Stimulated activated CD8-positive, alpha-beta memory T cell treated with anti-CD3 and anti-CD28 coated beads, Interleukin-4, amount 100 ng/mL, for 4 hours (primary cell): ENCODE measurements at places on chromosomes 11 and 22.

GRCh38 chr22:24053481-24054226, 42.5 kb downstream of the CABIN1 start:
- no peak for DNase-seq

- DNase-seq = no peak
These were observed 55.9 kb downstream of the KCNC1 start for GRCh38 chr11:17790453-17790852.

DNA sequence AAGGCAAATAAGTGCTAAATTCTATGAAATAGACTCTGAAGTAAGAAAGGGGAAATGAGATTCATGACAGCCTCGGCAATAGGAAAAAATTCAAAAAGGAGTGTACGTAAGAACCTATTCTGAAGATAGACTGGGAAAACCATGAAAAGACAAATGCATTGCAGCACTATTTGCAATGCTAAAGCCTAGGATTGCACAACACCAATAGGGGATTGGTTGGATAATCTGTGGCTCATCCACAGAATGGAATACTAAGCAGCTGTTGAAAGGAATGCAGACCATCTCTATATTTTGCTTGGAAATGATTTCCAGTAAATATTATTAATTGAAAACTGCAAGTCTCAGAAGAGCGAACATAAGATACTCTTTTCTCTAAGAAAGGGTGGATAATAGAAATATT, 91.7 kb upstream of the CLMP start:
- no peak for DNase-seq

- DNase-seq = no peak
These were observed 208.1 kb downstream of the CTTN start for GRCh38 chr11:70606248-70606950.

DNA sequence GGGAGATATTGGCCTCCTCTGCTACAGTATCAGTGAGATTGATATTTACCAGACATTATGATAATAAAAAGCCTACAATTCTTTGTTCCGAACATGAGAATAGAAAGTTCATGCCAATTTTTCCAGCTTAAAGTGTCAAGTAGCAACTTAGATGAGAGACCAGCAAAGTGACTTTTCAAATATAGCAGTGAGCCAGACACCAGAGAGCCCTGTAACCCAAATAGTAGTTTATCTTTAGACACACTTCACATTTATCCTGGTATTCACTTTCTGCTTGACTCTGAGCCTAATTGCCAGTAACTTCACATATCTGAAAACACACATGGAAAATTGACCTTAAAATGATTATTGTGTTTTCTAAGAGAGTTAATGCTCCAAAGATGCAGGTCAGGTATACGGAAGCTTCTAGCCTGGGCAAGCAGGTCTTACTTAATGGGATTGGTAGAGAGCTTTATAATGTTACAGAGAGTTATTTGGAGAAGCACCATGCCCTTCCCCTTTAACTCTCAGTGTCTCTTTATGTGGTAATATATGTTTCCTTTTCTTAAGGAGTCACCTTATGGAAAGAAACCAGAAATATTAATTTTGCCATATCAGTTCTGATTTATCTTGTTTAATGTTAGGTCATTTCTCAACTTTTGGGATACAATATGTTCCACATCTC, 852.3 kb upstream of the CHORDC1 start:
- no peak for DNase-seq

DNA sequence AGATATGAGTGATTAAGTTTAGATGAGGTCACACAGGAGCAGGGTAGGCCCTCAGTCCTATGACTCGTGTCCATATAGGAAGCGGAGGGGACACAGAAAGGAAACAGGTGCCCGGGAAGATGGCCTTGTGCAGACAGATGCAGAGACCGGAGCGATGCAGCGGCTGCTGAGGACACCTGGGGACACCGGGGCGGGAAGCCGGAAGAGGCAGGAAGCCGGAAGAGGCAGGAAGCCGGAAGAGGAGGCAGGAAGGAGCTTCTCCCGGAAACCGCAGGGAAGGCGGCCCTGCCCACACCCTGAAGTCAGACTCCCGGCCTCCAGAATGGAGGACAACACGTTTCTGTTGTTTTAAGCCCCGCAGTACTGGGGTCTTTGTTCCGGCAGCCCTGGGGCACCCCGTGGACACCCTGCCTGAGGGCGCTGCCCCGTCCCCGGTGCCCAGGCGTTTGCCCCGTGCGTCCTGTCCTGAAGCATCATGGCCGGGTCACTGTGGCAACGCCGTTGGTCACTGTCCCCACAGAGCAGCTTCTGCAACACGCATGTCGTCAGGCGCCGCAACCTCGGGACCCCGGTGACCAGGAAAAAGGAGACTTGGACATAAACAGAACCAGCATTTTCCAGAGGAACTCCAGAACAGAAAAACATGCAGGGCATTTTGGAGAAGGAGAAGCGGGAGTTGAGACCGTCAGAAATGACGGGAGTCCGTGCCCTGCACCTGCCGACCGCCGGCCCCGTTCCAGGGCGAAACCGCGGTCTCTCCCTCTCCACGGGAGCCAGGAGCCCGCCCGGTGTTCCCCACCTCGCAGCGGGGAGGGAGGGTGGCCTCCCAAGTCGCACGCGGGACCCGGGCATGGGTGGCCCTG, 103.4 kb downstream of the BRD1 start:
- DNase-seq = no peak

- DNase-seq = no peak
These were observed 725 bp downstream of the ARHGAP42 start for GRCh38 chr11:100687630-100688395.

- no peak for DNase-seq
These were observed 571 bp downstream of the CCDC15 start for GRCh38 chr11:124954590-124954955.

GRCh38 chr11:117559698-117560097, 232.0 kb downstream of the CEP164 start:
- no peak for DNase-seq

- DNase-seq = no peak
These were observed 32.1 kb downstream of the HSD17B12 start for GRCh38 chr11:43712676-43713075.

DNA sequence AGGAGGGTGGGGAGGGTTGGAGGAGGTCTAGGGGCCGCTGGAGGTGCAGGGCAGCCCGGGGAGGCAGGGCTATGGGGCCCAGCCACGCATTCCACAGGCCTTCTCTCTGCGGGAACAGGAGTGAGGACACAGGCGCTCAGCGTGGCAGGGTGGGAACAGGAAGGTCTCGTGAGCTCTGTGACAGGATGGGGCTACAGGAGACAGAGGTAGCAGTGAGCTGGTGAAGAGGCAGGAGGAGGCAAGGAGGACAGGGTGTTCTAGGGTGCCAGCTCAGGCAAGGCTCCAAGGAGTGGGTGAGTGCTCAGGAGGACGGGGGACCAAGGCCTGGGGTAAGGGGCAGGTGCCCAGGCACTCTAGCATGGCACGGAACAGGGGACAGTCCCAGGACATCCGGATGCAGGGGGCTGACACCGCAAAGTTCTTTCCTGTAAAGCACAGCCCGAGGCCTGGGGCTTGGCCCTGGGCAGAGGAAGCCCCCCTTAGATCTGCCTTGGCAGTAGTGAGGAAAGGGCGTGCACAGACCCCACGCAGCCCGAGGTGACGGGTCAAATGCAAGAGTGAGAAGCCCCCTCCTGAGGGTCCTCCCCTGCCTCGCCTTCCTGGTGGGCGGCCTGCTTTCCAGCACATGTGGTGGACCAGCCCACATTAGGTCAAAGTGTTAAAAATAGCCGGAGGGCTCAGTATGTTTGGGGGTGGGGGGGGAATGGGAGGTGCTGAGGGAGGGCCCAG, 4.7 kb upstream of the NEAT1 start:
- no peak for DNase-seq

GRCh38 chr11:123173040-123173855, 21.8 kb downstream of the CLMP start:
- no peak for DNase-seq

DNA sequence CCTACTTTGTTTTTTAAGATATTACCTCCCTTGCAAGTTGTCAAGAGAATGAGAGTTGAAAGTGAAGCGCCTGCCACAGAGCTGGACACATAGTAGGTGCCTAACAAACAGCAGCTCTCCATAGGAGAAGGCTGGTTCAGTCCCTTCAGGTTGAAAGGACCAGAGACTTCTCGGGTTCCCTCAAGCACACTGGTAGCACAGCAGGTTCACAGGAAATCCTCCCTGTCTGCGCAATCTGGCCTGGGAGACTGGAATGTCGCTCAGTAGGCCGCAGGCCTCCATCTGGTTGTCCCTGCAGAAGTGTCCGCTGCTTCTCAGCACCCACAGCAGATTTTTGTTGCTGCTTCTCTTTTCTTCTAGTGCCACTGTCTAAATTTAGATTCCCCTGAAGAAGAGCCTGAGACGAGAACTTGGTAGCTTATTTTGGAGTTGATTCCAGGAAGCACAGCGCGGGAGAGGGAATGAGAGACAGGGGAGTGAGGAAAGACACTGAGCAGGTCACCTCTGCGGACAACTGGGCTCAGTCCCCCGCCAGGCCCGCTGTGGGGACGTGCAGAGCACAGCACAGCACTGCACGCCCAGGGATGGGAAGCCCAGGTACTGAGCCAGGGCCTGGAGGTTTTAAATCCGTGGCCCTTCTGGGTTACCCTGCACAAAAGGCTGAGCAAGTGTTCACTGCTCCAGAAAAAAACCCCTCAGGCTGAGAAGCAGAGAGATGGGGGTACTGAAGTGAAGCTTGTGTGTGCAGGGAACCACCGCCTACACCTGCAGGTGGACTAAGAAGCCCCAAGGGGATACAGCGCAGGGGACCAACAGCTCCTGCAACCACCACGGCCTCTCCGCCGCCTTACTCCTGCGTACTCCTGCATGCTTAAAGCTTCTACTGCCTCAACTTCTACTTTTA, 31.6 kb downstream of the RBX1 start:
- DNase-seq = no peak

- DNase-seq = no peak
These were observed 2.2 kb downstream of the PLA2G3 start for GRCh38 chr22:31138126-31138525.
